NCI-H82 (cell line): ENCODE measurements at places on chromosomes 7 and 10.

DNA sequence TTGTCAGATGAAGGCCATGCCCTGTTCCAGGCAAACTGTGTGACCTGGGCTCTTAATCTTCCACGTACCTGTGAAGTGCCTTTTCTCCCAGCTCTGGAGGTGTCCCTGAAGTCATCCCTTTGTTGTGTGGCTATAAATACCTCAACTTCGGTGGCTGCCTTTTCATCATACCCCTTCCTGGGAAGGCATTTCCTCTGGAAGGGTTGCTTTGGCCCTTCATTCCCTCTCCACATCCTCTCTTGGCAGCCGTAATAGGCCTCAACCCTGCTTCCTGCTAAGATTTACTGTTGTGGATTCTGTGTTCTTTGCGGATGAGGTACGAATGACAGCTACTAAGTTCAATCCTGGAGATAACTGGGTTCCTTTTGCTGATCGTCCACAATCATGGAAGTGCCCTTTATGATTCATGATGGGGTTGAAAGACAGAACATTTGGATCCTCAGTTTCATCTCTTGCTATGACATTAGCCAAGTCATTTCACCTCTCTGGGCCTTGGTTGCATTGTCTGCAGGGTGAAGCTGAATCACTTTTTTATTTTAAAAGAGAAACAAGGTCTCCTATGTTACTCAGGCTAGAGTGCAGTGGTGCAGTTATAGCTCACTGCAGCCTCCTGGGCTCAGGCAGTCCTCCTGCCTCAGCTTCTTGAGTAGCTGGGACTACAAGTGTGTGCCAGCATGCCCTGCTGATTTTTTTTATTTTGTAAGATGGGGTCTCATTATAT lies 23.6 kb downstream of the FKBP6 start:
- DNase-seq, result no peak

GRCh38 chr7:143131781-143132180 lies at the start of gene PIP:
TSS of gene PIP (plus strand) at chr7:143132077. CDS start at chr7:143132117, 40 bp downstream.
- no peak for DNase-seq

- no peak for DNase-seq
These were observed 141.2 kb downstream of the LYZL1 start for GRCh38 chr10:29430101-29430500.

GRCh38 chr10:58555170-58555929 lies 42.7 kb downstream of the BICC1 start:
- DNase-seq, result no peak

- DNase-seq, result no peak
These were observed 16.0 kb upstream of the DNTT start for GRCh38 chr10:96288151-96288621.

DNA sequence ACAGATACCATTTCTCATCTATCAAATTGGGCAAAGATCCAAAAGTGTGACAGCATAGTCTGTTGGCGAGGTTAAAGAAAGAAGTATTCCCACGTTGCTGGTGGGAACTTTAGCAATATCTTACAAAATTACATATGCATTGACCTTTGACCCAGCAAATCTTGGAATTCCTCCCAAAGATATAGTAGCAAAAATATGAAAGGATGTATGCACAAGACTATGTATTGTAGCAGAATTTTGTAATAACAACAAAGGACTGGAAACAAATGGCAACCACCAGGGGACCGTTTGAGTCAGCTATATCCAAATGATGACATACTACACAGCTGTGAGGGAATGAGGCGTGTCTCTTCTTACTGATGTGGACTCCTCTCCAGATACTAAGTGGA lies 50.2 kb downstream of the KCNH2 start:
- DNase-seq, result peak; percentile 38

GRCh38 chr10:71765176-71765904 lies 8.0 kb downstream of the VSIR start:
- DNase-seq, result no peak

DNA sequence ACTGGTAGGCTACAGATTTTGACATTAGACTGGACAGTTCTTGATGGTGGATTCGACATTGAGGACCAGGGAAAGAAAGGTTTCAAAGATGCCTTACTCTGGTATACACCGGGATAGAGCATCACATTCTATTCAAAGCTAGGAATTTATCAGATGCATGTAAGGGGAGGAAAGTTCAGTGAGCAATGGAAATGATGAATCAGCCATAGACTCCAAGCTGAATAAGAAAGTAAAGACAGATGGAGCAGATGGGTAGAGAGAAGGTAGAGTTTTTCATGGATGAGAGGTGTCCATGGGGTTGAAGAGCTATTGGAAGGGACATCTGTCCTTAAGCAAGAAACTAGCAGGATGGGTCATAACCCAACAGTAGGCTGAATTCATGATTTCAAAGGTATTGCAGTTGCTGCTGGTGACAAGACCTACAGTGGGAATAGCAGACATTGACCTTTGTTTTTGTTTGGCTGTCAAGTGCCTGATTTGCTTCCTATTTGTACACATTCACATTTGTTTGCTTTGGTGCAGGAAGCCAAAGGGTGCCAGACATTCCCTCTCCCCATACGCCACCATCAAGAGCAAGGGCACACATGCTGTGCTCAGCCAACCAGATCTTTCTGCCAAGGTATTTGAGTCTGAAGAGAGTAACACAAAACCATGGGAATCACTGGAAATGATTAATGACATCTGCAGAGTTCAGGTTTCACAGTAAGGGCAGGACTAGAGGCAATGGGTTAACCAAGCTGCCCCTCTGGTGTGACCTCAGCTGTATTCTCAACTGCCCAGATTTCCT lies 8.6 kb upstream of the CACUL1 start:
- no peak for DNase-seq

GRCh38 chr10:78830062-78830975 lies 238.4 kb upstream of the ZMIZ1 start:
- no peak for DNase-seq

- DNase-seq, result no peak
These were observed 73.4 kb downstream of the SGMS1 start for GRCh38 chr10:50550291-50550839.

- DNase-seq, result peak; percentile 29
These were observed 23.1 kb upstream of the DDIT4 start for GRCh38 chr10:72250666-72251065.

DNA sequence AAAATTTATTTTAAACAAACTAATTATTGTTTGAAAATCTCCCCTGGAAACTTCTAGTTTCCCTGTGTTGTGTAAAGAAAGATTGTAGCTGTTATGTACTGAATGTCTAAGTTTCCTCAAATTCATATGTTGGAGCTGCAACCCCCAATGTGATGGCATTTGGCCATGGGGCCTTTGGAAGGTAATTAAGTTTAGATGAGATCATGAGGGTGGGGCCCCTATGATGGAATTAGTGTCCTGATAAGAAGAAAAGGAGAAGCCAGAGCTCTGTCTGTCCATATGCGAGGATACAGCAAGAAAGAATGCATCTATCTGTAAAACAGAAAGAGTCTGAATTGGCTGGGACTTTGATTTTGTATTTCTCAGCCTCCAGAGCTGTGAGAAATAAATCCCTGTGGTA lies 179.5 kb downstream of the STK31 start:
- no peak for DNase-seq

DNA sequence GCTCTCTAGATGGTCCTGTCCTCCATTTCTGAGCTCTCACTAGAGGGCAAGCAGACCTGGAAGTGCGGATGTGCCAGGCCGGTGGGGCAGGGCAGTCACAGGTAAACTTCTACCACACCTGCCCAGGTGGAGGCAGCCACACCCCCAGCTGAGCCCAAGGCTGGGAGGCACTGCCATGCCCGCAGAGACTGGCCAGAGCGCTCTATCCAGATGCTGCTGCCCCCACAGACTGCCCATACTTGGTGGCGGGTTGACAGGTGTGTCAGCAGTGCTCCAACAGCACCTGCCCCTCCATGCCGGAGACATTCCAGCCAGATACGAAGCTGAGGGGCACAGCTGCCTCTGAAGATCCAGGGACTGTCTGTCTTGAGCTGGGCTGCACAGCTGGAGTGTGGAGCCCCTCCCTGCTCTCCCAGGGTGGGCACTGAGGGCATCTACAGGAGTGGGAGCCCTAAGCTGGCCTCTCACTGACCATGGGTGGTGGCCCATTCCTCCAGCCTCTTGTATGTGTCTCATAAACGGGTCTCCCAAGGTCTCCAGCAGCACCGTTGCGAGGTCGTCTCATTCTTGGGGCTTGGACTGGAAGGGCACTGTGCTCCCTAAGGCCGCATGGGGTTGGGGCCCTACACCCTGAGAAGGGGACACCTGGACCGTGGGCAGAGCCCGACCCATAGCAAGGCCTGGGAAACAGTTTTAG lies 38.2 kb upstream of the PPIF start:
- no peak for DNase-seq

- DNase-seq, result no peak
These were observed 39.0 kb downstream of the TMEM120A start for GRCh38 chr7:75955331-75955955.

GRCh38 chr7:22184549-22185199 lies 172.3 kb downstream of the RAPGEF5 start:
- DNase-seq, result no peak

GRCh38 chr10:74932648-74933047 lies 106.2 kb downstream of the KAT6B start:
- peak; percentile 66 for DNase-seq

GRCh38 chr10:126846959-126847358 lies 58.3 kb upstream of the DOCK1 start:
- DNase-seq, result no peak

GRCh38 chr10:103448746-103449145 lies 3.4 kb downstream of the CALHM2 start:
- DNase-seq, result no peak

GRCh38 chr7:146626912-146627311 lies 510.3 kb downstream of the CNTNAP2 start:
- no peak for DNase-seq

DNA sequence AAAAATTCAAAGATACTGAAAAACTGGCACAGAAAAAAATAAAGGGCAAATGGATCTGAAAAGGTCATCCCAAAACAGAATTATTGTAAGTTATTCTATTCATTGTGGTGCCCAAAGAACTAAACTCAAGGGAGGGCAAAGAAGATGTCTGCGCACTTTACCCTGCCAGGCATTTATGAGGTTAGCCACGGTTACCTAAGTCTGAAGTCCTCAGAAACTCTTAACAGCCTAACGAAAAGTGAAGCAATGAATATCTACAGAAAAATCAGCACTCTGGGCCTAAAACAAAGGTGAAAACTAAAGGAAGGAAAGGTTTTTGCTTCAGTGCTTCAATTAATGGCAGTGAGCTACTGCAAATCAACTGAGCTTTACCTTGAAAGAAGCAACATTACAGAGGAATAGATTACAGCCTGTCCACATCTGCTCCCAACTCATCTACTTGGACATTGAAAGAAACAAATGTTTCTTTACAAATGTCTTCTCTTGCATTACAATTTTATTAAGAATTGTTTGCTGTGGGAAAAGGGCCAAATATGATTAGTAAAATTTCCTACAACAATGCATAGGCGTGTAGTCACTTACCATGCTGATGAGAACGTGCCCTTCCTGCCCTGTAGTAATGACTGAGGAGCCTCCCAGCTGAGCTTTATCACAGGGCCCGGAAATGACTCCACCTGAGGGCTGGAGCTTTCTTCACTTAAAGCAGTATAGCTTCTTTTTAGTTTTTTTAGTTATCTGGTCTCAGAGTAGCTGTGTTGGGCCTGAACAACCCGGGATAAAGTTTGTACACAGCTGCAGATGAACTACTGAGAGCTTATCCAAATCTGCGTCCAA lies at the start of gene TUBAL3:
Gene TUBAL3, minus strand, starts transcription at position 621 of the 834 bp plus-strand sequence. Its CDS starts 36 bp downstream, at position 585.
- no peak for DNase-seq

GRCh38 chr10:10967029-10967428 lies 50.6 kb upstream of the CELF2 start:
- DNase-seq, result no peak

DNA sequence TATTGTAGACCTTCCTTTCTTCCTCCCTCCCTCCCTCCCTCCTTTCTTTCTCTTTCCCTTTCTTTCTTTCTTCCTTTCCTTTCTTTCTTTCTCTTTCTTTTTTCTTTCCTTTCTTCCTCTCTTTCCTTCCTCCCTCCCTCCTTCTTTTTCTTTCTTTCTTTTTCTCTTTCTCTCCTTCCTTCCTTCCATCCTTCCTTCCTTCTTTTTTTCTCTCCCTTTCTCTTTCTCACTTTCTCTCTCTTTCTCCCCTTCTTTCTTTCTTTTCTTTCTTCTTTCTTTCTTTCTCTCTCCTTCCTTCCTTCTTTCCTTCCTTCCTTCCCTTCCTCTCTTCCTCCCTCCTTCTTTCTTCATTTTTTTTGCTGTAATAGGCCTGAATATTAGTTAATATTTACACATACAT lies 638.0 kb downstream of the SORCS3 start:
- DNase-seq, result no peak

- no peak for DNase-seq
These were observed 85.4 kb downstream of the MACC1 start for GRCh38 chr7:20131776-20132175.

- DNase-seq, result no peak
These were observed 139.9 kb downstream of the TNS3 start for GRCh38 chr7:47441796-47442604.

GRCh38 chr7:149662591-149663095 lies 110.7 kb downstream of the ZNF467 start:
- peak; percentile 92 for DNase-seq

DNA sequence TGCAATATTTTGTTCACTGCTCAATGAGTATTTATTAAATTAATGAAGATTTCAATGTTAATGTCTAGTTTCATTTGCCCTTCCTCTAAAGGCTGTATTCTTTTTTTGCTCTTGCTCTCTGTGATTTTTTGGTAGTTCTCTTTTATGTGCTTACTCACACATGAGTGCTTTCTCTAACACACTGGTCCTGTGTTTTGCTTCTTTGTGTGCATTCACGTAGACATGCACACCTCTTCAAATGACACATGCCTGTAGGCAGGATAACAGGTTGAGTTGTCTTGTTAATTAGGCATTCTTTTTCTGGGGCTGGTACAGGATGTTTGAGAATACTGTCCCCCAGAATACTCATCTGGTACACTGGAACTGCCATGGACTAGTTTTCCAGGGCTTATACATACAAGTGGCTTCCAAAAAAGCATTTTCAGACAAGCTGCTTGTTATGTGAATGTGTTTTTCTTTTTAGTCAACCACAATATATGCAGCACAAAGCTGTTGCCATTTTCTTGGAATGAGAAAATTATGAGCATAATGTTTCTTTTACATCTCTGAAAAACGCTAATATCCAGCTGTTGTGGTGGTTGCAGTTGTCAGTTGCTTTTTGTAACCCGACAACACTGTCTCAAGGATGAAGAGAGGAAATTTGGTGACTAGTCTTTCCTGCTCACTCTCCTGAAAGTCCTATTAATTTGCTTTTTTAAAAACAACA lies 416.4 kb downstream of the AUTS2 start:
- DNase-seq, result no peak

- DNase-seq, result no peak
These were observed 160.6 kb downstream of the DNAJB6 start for GRCh38 chr7:157497367-157497743.

DNA sequence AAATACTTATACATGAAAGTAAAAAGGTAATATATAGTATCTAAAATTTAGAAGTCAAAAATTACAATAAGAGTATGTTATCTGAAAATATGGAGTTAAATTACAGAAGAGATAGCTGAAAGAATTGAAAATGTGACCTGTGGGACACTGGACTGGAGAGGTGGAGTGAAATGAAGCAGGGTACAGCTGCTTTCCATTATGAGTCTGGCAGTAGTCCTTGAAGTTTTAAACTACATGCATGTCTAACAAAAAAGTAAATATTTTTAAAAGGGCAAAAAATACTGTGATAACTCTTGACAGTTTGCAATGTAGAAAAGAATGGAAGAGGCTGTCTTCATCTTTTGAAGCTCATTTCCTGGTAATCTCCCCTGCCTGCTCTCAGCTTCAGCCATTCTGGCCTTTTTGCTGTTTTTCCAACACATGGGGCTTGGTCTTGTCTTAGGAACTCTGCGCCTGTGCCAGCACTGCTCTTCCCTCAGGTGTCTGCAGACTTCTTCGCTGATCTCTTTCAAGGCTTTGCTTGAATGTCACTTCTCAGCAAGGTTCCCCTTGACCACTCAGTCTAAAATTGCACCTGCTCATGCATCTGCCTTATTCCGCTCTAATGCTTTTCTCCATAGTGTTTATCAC lies 36.9 kb downstream of the PTPRZ1 start:
- no peak for DNase-seq
